CD4-positive, alpha-beta memory T cell (primary cell): ENCODE measurements at places on chromosomes 12 and 14.

- H3K27ac ChIP-seq, result no peak overlapping the region
- no peak overlapping the region for H3K4me3 ChIP-seq
- H3K27me3 ChIP-seq, result no peaks in the 10 kb centered on the region
- H3K4me1 ChIP-seq, result no peaks in the 10 kb centered on the region
- H3K36me3 ChIP-seq, result no peaks in the 10 kb centered on the region
These were observed 88.5 kb downstream of the PPM1H start for GRCh38 chr12:62846491-62846890.

- no peaks in the 10 kb centered on the region for H3K36me3 ChIP-seq
- no peak for DNase-seq
- no peak overlapping the region for H3K4me3 ChIP-seq
- no peaks in the 10 kb centered on the region for H3K27me3 ChIP-seq
- no peaks in the 10 kb centered on the region for H3K4me1 ChIP-seq
These were observed 203.0 kb downstream of the SNAPC1 start for GRCh38 chr14:61965030-61965745.

DNA sequence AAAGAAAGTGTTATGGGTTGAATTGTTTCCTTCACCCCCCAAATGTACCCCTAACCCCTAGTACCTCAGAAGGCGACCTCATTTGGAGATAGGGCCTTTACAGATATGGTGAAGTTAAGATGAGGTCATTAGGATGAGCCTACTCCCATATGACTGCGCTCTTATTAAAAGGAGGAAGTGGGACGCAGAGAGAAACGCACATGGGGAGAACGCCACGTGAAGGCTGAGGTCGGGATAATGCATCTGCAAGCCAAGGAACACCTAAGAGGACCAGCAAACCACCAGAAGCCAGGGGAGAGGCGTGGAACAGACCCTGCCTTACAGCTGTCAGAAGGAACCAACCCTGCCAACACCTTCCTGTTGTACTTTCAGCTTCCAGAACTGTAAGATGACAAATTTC, 1.7 kb upstream of the NRIP2 start:
- H3K27me3 ChIP-seq, result no peaks in the 10 kb centered on the region
- peaks cover 14% of the 10 kb centered on the region for H3K36me3 ChIP-seq
- DNase-seq, result no peak
- H3K4me1 ChIP-seq, result no peaks in the 10 kb centered on the region
- H3K4me3 ChIP-seq, result no peak overlapping the region
- H3K27ac ChIP-seq, result no peak overlapping the region

DNA sequence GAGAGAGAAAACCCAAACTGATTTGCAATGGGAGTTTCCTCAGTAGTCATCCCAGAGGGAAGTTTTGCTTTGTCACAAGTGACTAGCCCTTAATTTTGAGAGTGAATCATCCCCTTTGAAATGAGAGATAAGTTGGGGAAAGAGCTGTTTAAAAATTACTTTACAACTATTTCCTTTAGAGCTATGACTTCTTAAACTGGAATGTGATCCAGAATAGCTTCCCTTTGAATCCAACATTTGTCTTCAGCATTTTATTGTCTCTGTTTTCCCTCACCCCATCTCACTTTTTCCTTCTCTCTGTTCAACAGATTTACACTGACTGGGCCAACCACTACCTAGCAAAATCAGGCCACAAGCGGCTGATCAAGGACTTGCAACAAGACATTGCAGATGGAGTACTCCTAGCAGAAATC, 109.3 kb downstream of the NAV3 start:
- no peaks in the 10 kb centered on the region for H3K4me1 ChIP-seq
- H3K27ac ChIP-seq, result no peak overlapping the region
- no peak for DNase-seq
- no peak overlapping the region for H3K4me3 ChIP-seq
- H3K27me3 ChIP-seq, result no peaks in the 10 kb centered on the region

GRCh38 chr12:22684140-22685118, 59.5 kb downstream of the ETNK1 start:
- no peak overlapping the region for H3K4me3 ChIP-seq
- peak; percentile 16 for DNase-seq
- no peaks in the 10 kb centered on the region for H3K27me3 ChIP-seq
- H3K4me1 ChIP-seq, result peaks cover 14% of the 10 kb centered on the region
- no peak overlapping the region for H3K27ac ChIP-seq
- H3K36me3 ChIP-seq, result peaks cover 4% of the 10 kb centered on the region

GRCh38 chr12:110606253-110606611, 7.7 kb upstream of the TCTN1 start:
- H3K27ac ChIP-seq, result no peak overlapping the region
- H3K4me1 ChIP-seq, result peaks cover 6% of the 10 kb centered on the region

GRCh38 chr12:45051572-45052125, 750 bp upstream of the DBX2 start:
- no peaks in the 10 kb centered on the region for H3K36me3 ChIP-seq
- DNase-seq, result no peak
- no peaks in the 10 kb centered on the region for H3K4me1 ChIP-seq
- peaks cover 9% of the 10 kb centered on the region for H3K27me3 ChIP-seq

DNA sequence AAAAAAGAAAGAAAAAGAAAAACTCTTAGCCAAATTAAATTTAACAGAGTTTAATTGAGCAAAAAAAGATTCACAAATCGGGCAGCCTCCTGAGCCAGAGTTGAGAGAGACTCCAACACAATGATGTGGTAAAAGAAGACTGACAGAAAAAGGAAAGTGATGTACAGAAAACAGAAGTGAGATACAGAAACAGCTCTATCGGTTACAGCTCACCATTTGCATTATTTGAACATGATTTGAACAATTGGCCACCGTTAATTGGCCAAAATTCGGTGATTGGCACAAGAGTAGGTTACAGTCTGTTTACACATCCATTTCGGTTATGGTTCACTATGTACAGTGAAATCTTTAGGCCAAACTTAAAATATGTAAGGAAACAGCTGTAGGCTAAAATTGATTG, 117.7 kb downstream of the SPTSSA start:
- no peak for DNase-seq
